Mesothelial cell of epicardium (in vitro differentiated cells): ENCODE measurements at places on chromosomes 16 and 17.

- no peak for DNase-seq
Observed at GRCh38 chr17:69949496-69949895, 125.5 kb upstream of the KCNJ16 start.

- DNase-seq = no peak
Observed at GRCh38 chr16:61820398-61820797, 215.8 kb downstream of the CDH8 start.

GRCh38 chr17:49990921-49991320 is 4.1 kb downstream of the DLX3 start:
- no peak for DNase-seq

DNA sequence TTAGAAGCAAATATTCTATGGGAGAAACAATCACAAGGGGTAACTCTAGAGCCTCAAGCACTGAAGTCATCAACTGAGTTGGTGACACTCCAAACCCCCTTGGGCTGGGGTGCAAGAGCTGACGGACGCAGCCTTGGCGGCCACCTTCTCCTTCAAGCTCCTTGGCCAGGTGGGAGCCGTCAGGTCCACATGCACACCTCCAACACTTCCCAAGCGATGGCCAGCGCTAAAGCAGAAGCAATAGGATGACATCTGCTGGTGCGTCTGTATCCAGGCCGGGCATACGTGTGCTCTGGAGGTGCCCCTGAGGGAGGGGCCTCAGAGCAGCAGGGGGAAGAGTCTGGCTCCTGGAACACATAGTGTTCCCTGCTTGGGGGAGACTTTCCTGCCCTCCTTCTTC is 12.2 kb upstream of the FOXJ1 start:
- DNase-seq = no peak

DNA sequence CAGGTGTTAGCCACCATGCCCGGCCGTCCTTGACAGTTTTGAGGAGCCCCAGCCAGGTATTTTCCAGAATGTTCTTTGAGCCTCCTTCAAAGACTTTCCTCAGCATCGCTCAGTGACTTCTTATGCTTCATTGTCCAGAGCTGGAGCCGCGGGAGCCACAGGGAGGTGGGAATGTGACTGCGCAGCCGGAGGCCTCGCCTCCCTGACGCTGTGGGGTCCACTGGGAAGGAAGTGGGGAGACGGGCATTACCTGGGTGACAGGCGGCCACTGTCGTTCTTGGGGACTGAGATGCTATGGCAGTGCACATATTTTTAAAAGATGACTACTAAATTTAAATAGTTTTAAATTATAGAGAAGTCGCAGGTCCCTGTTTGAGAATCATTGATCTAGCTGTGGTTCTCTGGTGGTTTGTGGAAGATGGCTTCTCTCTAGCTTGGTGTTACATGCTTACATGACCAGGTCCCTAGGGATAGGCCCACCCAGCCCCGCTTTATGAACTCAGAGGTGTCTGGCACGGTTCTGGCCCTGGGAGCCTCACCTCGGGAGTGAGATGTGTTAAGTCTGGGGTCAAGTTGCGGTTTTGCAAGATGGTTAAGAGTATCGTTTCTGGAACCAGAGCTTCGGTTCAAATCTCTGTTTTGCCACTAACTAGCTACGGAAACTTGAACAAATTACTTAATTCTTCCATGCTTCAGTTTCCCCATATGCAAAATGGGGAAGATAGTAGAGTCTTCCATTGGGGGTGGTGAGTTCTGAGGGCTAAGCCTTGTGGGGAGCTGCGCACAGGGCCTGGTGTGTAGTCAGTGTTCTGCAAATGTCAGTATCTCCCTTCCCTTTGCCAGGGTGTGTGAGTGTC is 53.0 kb downstream of the ATP2C2 start:
- DNase-seq = no peak

- DNase-seq = no peak
Observed at GRCh38 chr17:30933966-30934365, 12.2 kb downstream of the ADAP2 start.

GRCh38 chr17:13750816-13751793 is 149.4 kb upstream of the HS3ST3A1 start:
- no peak for DNase-seq

DNA sequence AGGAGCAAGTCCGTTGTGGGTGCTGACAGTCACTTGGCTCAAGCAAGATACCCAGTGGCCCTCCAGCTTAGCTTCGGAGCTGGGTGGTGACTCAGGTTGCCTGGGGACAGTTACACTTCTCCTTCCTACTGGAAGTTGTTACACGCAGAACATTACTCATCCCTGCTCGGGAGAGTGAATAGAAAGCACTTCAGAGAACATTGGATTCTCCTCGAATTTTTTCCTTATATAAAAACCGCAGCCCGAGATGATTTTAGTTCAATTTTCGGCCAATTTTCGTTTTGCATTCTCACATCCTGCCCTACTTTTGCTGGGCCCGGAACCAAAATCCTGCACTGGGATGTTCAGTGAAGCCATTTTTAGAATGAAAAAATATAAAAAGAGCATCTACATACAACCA is 99.7 kb downstream of the ELAC2 start:
- no peak for DNase-seq

GRCh38 chr17:72299100-72299499 is 178.3 kb downstream of the SOX9 start:
- no peak for DNase-seq

DNA sequence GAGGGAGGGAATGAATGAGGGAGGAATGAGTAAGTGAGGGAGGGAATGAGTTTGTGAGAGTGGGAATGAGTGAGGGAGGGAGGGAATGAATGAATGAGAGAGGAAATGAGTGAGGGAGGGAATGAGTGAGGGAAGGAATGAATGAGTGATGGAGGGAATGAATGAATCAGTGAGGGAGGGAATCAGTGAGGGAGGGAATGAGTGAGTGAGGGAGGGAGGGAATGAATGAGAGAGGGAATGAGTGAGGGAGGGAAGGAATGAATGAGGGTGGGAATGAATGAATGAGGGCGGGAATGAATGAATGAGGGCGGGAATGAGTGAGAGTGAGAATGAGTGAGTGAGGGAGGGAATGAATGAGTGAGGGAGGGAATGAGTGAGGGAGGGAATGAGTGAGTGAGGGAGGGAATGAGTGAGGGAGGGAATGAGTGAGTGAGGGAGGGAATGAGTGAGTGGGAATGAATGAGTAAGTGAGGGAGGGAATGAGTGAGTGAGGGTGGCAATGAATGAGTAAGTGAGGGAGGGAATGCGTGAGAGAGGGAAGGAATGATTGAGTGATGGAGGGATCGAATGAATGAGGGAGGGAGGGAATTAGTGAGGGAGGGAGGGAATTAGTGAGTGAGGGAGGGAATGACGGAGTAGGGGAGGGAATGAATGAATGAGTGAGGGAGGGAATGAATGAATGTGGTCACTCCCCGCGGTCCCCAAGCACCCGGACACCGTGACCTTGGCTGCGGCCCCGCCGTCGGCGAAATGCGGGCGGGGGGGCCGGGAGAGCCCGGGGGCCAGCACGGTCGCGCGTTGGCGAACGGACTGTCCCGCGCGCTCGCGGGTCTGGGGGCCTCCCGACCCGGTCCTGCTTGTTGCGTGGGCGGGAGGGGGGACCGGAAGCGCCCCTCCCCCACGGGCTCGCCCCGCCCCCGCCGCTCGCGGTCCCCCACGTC is 1.1 kb upstream of the UBE2I start:
- DNase-seq = no peak
